RWPE1 (cell line): ENCODE measurements at places on chromosomes 6 and 20.
A peak's percentile ranks its signal among the peaks of the same experiment; 100 is the strongest.

GRCh38 chr20:16535277-16535676, 38.0 kb downstream of the KIF16B start:
- DNase-seq, result no peak

- no peak for DNase-seq
These were observed 195.2 kb upstream of the SASH1 start for GRCh38 chr6:148147463-148147830.

GRCh38 chr20:20271271-20271670, 96.6 kb upstream of the INSM1 start:
- no peak for DNase-seq

GRCh38 chr6:48859562-48860123, 603.4 kb downstream of the MMUT start:
- DNase-seq, result no peak

DNA sequence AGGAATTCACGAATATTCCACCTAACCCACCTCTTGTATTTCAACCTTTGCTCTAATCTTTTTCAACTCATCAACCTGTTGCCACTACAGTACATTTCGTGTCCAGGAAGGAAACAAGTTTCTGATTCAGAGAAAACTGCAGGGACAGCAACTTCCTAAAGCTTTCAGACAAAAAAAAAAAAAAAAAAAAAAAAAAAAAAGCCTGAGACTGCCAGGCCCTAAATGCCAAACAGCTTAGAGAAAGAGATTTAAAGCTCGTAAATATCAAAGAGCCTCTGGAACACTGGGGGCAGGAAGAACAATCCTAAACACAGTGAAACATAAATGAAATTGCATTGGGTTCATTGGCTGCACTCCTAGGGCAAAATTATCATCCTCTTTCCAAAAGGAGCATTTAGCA, 411.2 kb upstream of the SPTLC3 start:
- DNase-seq, result no peak

DNA sequence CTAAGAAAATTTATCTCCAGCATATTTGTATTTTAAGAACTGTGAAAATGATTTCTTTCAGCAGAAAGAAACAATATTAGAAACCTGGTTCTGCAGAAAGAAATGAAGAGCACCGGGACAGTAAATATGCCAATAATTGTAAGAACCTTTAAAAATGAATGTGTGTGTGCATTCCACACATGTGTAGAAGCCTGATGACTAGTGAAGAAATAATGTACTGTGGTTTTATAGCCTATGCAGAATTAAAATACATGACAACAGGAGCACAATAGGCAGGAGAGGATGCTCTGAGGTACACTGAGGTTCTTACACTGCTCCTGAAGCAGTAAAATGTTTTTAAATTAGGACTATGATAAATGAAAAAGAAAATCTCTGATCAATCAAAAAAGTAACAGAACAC, 48.9 kb downstream of the SNX14 start:
- DNase-seq, result no peak

GRCh38 chr20:45044601-45045000, 56.3 kb downstream of the KCNS1 start:
- DNase-seq, result no peak

DNA sequence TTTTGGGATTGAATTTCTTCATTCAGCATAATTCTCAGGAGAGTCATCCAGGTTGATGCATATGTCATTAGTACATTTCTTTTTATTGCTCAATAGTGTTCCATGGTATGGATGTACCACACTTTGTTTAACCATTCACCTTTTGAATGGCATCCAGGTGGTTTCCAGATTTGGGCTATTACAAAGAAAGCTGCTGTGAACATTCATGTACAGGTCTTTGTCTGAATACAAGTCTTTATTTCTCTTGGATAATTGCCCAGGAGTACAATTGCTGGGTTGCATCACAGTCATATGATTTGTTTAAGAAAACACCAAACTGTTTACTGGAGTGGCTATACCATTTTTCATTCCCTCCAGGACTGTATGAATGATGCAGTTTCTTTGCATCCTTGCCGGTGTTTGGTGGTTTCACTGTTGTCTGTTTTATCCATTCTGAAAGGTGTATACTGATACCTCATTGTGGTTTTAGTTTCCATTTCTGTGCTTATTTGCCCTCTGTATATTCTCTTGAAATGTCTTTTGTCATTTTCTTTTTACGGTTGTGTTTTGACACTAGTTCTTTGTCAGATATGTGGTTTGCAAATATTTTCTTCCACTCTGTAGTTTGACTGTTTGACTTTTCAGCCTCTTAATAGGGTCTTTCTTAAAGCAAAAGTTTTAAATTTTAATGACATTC, 8.8 kb downstream of the CDKAL1 start:
- DNase-seq, result peak; percentile 48

DNA sequence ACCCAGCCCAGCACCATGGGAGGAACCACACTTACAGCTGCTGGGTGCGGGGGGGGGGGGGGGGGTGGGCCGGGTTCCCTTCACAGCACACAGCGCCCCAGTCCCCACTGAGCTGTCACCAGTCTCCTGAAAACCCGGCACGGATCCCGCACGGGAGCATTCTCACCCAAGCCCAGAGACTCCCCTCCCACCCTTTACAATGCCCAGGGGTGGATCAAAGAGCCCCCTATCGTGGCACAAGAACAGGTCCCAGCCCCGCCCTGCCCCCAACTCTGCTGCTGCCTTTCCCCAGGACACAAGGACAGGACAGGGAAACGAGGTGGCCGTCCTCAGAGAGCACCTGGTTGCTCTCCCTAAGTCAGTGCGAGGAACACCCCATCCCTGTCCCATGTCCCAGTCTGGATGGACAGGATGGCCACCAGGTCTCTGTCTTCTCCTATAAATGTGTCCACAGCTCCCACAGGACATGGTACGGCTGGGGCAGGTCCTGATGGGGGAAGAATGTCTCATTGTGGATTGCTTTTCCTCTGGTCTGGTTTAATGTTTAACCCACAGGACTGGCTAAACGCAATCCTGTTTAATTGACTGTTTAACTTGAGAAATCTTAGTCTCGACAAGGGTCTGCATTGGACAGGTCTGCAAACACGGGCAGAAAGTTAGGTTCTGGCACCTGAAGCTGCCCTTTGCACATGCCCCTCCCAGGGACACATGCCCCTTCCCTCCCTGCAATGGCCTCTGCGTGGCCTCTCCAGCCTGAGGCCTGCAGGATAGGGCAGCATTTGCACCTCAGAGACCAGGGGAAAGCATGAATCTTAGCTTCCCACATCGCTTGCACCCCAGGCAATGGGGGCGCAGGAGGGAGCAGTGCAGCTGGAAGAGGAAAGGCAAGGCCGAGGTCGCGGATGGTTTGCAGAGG, 45.3 kb downstream of the DACT2 start:
- DNase-seq, result no peak

- DNase-seq, result peak; percentile 13
These were observed 21.2 kb upstream of the NHSL1 start for GRCh38 chr6:138520463-138520862.

- no peak for DNase-seq
These were observed 17.8 kb downstream of the QKI start for GRCh38 chr6:163432300-163432699.

DNA sequence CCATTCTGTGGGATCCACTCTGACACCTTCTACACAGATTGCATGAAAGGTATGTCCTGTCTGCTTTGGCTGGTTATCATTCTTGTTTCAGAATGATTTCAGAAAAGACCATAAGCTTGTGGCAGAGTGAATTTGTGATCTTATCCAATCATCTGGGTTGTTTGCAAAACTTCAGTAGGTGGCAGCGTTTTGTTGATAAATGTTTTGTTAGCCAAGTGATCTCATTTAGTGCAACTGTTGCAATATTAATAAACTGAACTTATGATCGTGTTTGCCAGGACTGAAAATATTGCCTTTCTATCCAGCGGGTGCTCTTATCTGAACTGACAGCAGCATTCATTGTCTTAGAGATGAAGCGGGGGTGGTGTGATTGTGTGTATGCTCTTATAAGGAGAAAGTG, 613.2 kb upstream of the NOX3 start:
- DNase-seq, result no peak

- no peak for DNase-seq
These were observed 118.0 kb downstream of the DLL1 start for GRCh38 chr6:170172825-170173256.

- DNase-seq, result no peak
These were observed 26.6 kb downstream of the ABT1 start for GRCh38 chr6:26623339-26623859.

- DNase-seq, result no peak
These were observed 372.8 kb downstream of the BTBD9 start for GRCh38 chr6:38266921-38267354.

- no peak for DNase-seq
These were observed 32.8 kb upstream of the HBS1L start for GRCh38 chr6:135087403-135087802.

DNA sequence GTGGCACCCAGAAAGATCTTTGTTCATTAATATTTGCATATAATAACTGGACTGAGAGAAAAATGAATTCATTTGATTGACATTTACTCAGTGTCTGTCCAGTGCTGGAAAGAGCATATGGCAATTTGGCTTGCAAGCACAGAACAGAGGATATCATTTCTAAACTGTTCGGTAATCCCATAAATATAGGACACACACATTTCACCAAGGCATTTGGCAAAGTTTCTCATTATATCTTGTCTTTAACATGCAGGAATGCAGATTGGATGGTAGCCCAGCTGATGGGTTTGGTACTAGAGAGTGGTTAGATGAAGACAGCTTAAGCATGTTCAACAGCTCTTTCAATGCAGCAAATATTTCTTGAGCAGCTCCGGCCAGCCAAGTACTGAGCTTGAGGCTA, 259.2 kb downstream of the PRKN start:
- DNase-seq, result no peak

GRCh38 chr6:129793447-129793846, 67.7 kb downstream of the TMEM244 start:
- DNase-seq, result no peak

- DNase-seq, result no peak
These were observed 54.3 kb downstream of the ID4 start for GRCh38 chr6:19891451-19891850.

- peak; percentile 57 for DNase-seq
These were observed at the start of gene FBXO9 for GRCh38 chr6:53065266-53066076. TSS of gene FBXO9 (plus strand) at chr6:53065404. CDS start at chr6:53065790, 386 bp downstream.

- DNase-seq, result no peak
These were observed 543.8 kb upstream of the JAG1 start for GRCh38 chr20:11217326-11218172.

DNA sequence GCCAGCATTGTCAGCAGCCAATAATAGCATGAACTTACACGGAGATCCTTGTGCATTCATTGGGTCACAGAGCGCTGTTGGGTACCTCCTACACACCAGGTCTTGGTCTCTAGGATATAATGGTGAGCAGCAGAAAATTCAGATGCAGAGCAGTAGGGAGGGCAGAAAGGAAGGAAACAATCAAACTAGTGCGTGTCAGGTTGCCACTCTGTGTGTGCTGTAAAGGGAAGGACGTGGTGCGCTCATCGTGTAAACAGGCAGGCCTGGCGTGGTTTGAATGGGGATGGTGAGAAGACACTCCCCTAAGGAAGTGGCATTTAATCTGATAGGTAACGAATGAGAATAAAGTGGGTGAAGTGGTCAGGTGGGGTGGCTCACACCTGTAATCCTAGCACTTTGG, 336.4 kb downstream of the CDH26 start:
- no peak for DNase-seq

DNA sequence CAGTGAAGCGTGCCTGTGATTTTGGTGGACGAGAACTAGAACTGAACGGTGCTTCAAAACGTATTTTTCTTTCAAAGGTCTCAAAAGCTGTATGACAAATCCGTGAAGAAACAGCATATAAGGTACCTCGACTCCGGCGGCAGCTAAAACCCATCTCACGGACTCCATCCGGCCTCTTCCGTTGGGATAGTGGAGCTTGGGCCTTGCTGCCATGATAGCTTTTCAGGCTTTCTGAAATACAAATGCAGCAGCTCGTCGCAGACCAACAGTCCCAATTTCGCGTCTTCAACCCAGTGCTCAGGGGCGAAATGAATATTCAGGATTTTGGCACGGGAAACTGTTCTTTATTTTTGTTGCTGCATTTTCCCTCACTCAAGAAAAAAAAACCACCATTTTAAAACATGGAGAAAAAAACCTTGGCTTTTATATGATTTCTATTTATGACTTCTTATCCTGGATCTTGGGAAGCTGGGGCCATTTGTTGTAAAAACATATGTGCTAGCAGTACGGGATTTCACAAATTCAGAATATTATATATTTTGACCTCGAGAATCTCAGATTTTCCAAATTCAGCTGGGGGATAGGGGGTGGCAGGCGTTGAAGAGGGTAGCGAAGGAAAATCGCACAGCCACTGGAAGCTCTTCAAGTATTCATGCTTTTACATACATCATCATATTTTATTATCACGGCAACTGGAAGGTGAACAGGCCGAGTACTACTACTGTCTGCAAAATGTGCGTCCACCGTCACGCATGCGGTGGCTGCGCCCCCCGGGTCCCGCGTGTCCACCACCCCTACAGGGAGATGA, 849 bp downstream of the GSTA4 start:
- DNase-seq, result peak; percentile 20

DNA sequence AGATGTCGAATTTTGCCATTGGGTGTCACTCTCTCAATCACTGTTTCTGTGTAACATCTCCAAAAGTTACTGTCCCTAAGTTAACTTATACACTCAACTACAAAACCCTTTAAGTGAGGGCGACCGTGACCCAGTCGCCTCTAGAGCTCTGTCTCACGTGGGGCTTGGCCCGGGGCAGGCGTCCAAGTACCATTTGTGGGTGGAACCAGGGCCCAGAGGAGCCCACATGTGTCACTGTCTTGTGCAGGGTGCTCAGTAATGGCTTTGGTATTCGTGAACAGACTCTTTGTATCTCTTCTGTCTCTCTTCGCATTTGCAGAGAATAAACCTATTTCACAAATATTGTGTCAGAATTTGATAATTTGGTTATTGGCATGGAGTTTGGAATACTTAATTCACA, 109.9 kb upstream of the THBS2 start:
- DNase-seq, result no peak

GRCh38 chr6:129859524-129859923, 1.6 kb downstream of the TMEM244 start:
- DNase-seq, result no peak

DNA sequence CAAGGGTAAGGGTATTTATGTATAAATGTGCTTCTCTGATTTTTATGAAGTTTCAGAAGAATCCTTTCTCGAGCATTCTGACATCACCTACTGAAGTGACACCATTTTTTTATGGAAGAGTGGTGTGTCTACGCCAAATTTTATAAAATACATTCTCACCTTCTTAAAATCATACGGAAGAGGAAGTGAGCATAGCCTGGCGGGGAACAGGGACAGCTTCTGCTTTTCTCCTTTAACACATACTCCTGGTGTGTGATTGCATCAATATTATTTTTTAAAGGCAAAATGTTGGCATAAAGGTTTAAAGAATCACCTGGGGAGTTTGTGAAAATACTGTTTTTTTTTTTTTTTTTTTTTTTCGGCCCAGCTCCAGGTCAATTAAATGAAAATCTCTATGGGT, 733.6 kb upstream of the MAN1A1 start:
- DNase-seq, result no peak

DNA sequence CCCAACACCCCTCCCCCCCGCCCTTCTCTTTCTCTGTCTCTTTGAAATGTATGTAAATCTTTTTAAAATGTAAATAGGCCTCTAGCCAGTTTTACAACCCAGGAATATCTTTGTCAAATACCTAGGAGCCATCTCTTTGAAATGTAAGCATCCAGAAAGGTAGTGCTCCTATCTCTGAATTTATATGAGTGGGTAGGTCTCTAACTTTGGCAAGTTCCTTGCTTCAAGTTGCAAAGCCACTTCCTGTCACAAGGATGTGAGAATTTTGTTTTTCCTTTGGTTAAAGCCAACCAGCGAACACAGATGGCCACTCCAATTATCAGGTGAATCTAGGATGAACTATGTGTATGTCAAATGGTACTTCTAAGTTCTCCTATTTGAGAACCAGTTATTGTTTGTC, 6.2 kb upstream of the DEFB132 start:
- DNase-seq, result no peak
